Epithelial cell of proximal tubule (primary cell): ENCODE measurements at places on chromosomes 1 and 21. TPM values are rescaled to one million over a fixed set of nuclear protein-coding genes. Genes with fewer than 3 reads are reported as not detected.

DNA sequence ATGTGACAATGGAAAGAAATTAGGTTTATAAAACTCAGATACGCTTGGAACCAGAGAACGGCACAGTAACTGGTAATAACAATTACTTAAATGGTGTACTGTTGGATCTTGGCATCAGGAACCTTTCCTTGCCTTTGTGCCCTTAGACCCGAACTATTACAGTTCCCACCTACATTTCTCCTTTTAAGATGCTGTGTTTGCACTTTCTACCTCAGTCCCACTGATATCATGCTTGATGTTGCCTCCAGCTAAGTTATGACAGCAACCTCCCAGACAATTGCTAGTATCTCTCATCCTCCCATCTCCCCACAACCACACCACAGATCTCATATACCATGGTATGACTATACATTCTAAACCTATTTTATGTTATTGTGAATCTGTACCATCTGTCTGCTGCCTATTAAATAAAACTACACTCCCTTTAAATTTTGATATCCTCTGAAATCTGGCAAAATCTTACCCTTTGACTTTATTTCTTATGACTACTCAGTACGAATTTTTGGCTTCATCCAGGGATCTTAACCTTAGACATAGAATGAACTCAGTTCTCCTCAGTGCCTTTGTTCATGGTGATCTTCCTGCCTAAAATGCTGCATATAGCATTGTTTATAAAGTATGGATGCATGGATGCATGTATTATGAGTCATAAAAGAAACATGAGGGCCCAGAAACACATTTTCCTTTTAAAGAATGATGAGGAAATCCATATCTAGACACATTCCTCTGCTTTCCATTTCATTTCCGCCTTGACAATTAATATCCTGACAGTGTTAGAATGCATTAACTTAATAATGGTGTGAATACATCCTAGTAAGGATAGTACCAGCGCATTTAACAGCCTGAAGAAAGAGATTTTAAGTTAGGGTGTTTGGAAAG lies 64.1 kb downstream of the LRRC8D start:
- no peak for DNase-seq

DNA sequence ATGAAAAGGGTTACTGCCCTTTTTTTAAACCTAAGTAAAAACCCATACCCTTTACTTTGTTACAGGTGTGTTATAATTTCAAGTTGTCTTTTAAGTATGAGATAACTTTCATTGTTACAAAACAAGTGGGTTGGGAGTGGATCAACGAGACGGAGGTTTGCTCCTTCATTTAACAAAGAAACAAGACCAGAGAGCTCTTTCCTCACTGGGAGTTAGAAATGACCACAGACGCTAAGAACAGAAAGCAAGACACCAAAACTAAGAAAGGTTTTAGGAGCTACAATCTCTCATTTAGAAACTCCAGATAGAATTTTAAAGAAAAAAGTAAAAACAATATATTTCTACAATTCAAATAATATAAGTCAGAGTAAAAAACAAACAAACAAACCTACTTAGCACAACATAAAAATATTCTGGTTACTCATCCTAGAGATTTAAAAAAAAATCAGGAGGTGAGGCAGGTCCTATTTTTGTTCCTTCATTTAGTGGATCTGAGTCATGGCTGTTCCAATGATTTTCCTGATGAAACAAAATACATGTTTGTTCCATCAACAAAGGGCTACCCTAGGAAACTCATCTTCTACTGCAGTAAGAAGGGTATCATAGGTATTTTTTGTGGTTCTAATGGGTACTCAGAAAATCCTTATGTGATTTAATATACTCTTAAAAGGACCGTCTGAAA lies 33.0 kb downstream of the APP start:
- DNase-seq: no peak

GRCh38 chr1:68442822-68443556 lies 6.8 kb downstream of the RPE65 start:
- peak; percentile 45 for DNase-seq

- no peak for DNase-seq
Measured at GRCh38 chr1:2306151-2306978, 78.2 kb downstream of the SKI start.

The GPATCH4 gene
- 15.9 and 22.9 TPM in 2 replicates for total RNA-seq
